GM19239 (cell line): ENCODE measurements at places on chromosomes 3 and 15.

DNA sequence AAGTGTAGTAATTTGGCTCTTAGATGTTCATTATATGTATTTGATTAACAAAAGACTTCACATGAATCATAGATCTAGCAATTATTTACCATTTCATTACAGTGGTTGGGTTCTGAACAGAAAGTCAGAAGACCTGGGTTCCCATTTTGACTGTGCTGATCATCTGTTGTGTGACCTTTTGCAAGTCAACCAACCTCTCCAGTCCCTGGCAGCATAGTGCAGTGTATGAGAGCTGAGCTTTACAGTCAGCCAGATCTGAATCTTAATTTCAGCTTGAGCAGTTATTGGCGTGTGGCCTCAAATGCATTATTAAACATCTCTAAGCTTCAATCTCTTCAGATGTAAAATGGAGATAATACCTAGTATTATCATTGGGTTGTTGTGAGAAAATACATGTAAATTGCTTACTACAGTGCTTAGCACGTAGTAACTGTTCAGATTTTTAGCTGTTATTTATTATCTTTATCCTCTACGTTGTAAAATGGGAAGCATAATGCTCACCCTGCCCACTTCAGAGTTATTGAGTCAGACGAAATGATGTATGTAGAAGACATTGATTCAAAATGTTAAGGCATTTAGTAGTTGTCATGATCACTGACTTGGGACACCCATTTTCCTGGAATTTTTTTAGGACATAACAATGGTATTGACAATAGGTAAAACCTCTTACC is 104.0 kb downstream of the KLHL25 start:
- no peak for DNase-seq

DNA sequence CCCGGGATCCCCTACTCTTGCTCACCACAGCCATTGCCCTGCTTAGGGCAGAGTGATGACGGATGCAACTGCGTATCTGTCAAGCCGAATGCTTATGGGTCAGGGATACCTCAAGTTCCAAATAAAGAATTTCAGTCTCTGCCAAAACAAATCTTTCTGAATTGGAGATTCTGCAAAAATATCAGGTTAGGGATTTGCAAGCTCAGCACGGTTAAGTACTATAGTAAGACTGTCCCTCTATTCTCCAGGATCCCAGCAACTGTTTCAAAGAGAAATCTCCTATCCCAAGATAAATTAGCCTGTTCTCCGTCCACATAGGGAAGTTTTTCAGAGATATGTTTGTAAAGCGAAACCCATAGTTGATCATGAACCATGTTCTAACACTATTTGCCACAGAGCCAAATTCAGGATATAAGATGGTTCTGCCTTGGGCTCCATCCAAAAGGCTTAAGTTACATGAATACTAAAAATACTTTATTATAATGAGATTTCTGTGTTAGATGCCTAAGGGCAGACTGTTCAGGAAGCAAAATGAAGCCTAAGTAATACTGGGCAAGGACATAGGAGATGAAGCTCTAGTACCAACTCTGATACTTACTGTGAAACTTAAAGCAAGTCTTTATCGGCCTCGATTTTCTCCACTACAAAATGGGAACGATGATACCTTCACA is 100.1 kb upstream of the LPP start:
- no peak for DNase-seq

- DNase-seq: no peak
Measured at GRCh38 chr15:32218666-32219065, 184.4 kb downstream of the GOLGA8K start.

DNA sequence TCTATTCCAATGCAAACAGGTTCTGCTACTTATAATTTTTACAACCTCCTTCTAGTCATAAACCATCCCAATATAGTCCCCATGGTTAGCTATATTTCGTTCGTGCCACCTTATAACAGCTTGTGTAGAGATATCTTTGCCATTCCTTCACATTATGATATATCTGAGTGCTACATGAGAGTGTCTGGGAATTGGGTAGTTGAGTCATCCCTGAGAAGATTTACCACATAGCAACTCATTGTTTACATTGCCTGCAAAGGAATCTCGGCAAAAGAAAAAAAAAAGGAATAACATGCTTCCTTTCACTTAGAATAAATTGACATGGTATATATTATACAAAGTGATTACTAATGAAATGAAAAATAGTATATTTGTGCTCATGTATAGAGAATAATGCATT is 86.0 kb upstream of the VGLL3 start:
- no peak for DNase-seq

GRCh38 chr15:98163319-98164045 is 203.0 kb downstream of the ARRDC4 start:
- DNase-seq: no peak

DNA sequence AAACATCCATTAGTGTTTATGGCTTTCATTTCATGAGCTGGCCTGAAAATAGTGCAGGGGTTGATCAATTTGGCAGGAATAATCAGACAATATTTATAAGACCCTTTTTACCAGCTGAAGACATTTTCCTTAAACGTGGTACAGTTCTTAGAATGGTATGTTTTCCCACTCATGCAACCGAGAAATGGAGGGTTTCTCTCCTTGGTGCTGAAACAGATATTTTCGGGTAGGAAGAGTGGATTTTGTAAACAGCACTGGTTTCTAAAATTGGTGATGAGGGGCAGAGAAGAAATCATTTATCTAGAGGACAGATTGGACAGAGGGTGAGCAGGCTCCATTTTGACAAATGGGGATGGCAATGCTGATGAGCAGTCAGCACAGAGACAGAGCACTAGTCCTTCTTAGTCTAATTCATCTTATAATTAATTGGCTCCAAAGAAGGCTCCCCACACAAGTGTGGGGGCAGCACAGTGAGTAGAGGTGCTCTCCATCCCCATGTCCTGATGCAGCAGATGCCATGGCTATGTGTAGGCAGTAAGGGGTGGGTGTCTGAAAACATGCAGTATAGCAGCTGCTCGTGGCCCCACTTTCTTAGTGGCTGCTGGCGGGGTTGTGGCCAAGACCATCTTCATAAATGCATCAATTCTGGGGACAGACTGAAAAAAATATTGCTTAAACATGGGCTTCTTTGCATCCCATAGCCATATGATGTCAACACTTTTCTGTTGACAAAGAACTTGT is 18.1 kb upstream of the SLC7A14 start:
- DNase-seq: no peak

DNA sequence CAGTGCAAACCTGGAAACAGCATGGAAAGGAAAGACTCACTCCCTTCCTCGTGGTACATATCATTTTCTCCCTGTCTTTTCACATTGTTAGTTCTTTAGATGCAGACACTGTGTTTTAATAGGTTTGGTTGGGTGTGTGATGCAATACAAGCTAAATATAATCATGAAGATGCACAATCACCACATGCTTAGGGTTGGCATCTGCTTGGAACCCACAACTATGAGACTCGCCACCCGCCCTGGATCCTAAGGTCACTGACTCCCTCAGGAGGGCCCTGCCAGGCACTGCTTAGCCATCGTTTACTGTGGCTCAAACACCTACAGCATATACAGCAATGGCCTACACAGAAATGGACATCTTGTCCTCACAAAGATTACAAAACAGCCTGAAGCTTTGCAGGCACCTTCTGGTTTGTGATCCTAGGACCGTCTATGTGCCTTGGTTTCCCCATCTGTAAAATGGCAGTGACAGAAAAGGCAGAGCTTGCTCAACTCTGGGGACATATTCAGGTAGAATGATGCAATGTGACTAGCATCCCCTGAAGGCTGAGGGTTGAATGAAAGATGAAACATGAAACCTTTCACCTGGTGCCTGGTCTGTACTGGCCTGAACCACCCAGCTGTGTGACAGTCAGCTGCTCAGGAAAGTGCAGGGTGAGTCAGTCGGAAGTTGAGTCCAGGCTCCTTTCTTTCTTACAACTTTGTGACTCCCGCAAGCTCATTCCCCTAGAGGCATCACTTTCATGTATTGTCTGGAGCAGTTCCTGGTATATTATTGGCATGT is 123.6 kb upstream of the PFN2 start:
- DNase-seq: no peak
